ENCODE measurements at places on chromosomes 2 and 18.

DNA sequence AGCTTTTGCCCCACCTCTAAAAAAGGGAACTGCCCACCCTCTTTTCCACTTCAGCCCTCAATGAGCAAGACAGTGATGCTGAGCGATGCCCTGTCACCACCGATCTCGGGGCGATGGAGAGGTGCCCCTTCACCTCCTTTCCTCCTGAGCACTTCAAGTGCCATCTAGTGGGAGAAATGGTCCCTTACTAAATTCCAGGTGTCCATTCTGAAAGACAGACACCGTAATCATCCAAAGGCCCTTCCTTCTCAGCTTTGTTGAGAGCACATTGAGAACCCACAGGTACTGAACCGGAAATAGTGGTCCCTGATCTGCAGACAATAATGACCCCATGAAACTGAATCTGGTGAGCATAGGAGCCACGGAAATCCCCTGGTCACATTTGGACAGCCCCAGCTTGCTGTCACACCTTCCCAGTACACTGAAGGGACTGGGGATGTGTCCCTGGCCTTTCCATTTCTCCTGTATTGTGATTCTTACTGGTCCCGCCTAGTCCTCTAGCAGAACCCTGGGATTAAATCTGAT lies 38.5 kb downstream of the KCTD18 start:
- DNase-seq = peak; percentile 39

- no peak for DNase-seq
These were observed 142.9 kb upstream of the NDUFV2 start for GRCh38 chr18:8959551-8960135.

DNA sequence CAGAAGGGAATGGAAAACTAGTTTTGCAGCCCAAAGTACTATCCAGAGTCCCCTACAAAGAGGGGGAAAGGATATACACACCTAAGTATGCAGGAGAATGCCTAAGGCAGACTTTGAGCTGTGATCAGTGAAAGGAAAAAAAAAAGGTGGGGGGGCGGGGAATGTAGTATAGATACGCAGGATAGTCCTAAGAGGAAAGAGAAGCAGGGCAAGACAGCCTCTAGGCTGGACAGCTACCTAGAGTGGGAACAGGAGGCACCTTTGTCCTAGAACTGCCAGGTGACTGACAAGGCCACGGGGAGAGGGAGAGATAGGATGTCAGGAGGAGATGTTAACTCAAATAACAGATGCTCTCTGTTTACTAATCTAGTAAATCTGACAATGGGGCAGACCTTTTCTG lies 6.0 kb downstream of the REEP1 start:
- no peak for DNase-seq

DNA sequence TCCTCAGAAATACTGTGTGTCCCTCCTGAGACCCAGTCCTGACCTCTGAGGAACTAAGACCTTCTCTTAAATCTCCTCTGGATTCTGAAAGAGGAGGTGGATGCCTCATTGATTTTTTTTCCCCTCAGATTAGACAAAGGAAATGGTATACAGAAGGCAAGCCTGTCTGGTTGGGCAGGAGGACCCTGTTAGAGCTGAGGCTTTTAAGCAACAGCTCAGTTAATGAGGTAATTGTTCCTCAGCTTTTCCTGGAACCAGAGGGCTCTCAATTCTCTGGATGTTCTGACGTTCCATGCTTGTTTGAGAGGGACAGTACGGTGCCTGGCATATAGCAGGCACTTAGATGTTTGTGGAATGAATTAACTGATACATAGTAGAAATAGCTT lies 61.7 kb upstream of the MCFD2 start:
- no peak for DNase-seq

DNA sequence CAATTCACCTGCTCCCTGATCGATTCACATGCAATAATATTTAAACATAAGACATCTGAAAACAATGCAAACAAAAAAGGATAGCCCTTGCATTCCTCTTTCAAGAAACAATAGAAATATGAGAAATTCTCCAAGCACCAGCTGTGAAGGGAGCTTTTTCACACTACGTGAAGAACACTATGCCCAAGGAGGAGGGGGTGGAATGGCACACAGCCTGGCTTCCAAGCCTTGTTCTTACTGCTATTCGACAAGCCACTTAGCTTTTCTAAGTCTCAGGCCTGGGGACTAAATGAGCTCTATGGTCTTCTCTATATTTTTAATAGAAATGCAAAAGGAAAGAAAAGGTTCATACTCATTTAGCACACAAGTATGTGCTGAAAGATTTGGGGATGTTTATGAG lies 92.2 kb upstream of the CHRNA1 start:
- DNase-seq = no peak

GRCh38 chr2:25497918-25498407 lies 156.2 kb upstream of the DNMT3A start:
- DNase-seq = no peak

- no peak for DNase-seq
These were observed 99.1 kb downstream of the EN1 start for GRCh38 chr2:118748245-118748885.

DNA sequence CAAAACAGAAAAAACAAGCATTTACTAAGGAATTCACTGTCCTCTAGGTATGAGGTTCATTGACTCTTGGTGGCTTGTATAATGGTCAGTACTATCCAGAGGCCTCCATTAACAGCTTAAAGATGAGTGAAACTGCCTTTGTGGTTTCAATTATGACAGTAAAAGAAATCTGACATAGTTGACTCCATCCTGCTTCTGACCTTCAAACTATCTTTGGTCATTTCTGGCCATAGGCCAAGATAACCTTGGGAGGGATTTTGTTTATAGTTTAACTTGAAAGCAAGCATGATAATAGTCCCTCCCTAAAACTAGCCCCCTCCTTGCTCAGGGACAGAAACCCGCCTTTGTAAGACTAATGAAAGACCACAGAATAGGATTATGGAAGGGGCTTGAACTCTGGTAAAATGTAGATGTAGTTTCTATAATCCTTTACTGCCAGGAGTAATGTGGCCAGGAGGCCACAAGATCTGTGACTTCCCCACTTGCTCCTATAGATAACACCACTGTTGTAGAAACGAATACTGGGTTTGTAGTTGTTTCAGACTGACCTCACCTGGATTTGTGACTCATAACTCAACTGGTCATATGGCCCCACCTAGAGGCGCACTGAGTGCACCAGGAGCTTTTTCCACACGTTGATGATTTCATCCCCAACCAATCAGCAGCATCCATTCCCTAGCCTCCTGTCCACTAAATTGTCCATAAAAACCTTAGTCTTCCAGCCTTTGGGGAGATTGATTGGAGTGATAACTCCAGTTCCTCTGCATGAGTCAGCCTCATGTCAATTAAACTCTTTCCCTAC lies 8.6 kb upstream of the PLEKHM3 start:
- no peak for DNase-seq

- DNase-seq = peak; percentile 40
These were observed 17.0 kb upstream of the CD8A start for GRCh38 chr2:86807468-86808275.

DNA sequence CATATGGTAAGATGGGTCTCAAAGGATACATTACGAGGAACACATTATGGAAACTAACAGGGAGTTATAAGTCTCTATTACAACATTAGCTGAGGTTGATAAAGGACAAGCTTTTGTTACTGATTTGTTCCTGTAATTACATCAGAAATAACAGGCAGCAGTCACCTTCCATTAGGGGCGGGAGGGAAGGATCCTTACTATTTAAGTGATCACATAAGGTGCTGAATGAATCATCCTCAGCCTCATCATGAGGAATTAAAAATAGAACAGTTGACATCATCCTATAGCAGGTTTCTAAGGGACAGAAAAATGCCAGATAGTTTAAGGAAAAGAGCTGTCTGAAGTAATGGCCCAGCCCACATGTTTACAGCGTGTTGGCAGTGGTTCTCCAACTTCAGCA lies 86.9 kb upstream of the MGAT5 start:
- no peak for DNase-seq

DNA sequence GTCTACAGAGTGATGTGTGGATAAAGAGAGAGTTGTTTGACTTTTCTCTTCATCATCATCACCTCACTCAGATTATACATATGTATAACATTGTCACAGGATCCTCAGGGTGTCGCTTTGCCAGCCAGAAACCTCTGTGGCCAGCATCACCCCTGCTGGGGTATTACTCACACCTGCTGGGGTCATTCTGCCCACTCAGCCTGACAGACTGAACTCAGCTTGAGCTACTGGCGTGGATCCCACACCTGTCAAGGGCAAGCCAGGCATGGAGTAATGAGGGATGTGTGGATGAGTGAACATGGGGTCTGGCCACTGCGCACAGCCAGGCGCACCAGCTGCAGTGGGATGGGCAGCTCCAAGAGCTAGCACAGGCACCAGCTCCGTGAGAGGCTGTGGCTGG lies 870.6 kb downstream of the CBLN2 start:
- no peak for DNase-seq

GRCh38 chr18:47979611-47980200 lies 49.2 kb upstream of the SMAD2 start:
- no peak for DNase-seq

DNA sequence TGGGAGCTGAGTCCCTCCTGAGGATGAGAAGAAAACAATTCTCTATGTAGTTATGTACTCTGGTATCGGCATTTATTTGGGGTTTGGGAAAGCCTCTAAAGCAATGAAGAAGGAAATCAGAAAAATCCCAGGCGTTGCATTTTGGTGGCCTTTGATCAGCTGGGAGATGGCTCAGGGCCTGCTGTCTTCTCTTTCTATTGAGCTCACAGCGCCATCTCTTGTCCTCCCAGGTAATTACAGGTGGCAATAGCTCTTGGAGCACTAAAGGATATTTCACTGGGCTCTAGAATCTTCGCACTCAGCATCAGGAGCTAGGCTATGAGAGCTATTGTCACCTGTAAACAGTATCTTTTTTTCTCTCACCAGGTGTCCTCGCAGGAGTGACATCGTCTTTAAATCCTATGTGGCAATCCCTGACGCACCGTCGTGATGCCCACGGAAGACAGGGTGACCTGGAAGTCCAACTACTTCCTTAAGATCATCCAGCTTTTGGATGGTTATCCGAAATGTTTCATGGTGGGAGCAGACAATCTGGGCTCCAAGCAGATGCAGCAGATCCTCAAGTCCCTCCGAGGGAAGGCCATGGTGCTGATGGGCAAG lies 76.1 kb upstream of the PMAIP1 start:
- peak; percentile 76 for DNase-seq

GRCh38 chr2:235958221-235958930 lies 209.8 kb downstream of the GBX2 start:
- DNase-seq = no peak

- DNase-seq = no peak
These were observed 504.9 kb downstream of the CCDC85A start for GRCh38 chr2:56688661-56689060.

GRCh38 chr2:166147883-166148282 lies 20.1 kb upstream of the SCN1A start:
- no peak for DNase-seq

DNA sequence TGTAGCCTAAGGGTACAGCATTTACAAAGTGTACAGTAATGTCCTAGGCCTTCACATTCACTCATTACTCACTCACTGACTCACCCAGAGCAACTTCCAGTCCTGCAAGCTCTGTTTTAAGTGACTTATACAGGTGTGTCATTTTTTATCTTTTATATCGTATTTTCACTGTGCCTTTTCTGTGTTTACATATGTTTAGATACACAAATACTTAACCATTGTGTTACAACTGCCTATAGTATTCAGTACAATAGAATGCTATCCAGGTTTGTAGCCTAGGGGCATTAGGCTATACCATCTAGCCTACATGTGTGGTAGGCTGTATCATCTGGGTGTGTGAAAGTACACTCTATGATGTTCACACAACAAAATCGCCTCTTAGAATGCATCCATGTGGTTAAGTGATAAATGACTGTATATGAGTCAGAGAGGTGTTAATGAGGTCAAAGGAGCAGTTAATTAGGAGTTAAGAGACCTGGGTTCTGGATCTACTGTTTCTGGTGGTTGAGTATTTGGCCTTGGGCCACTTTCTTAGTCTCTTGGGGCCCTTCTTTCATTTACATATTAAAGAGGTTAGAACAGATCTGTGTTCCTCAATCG lies 149.1 kb downstream of the GREB1L start:
- DNase-seq = no peak

GRCh38 chr2:8611246-8611645 lies 70.6 kb upstream of the ID2 start:
- no peak for DNase-seq

- DNase-seq = no peak
These were observed 160.9 kb downstream of the ZEB2 start for GRCh38 chr2:144358979-144359541.

DNA sequence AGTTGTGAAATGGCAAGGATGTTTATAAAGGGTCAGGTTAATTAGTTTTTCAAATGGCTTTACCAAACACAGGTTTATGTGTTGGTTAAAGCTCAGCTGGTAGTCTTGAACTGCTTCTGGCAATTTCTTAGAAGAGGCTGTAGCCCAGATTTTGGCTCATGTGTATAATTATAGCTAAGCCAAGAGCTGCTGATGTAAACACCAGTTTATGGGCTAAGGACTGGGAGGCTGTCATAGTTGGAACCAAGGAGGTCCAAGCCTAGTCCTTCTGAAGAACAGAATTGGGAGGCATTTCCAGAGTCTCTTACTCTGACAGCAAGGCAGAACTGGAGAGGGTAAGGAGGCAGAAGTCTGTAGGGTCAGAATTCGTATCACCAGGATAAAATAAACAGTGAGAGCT lies 25.4 kb downstream of the UBE2E3 start:
- DNase-seq = no peak

GRCh38 chr2:101127319-101128056 lies 23.7 kb downstream of the TBC1D8 start:
- no peak for DNase-seq

DNA sequence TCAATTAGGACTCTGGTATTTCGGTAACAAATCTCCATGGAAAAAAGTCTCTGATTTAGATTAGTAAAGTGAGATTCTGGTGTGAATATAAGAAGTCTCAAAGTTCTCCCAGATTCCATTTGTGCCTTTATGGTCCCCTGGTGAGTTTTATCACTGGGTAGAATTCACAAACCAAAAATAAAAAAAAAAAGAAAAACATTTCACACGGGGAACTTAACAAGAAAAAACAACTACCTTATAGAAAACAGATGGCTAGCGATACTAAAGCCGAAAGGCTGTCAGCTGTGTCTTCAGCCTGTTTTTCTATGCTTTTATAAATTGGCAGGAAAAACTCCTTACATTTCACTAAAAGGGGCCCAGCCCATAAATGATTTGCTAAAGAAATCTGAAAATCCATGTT lies 50.6 kb downstream of the COL5A2 start:
- DNase-seq = no peak

DNA sequence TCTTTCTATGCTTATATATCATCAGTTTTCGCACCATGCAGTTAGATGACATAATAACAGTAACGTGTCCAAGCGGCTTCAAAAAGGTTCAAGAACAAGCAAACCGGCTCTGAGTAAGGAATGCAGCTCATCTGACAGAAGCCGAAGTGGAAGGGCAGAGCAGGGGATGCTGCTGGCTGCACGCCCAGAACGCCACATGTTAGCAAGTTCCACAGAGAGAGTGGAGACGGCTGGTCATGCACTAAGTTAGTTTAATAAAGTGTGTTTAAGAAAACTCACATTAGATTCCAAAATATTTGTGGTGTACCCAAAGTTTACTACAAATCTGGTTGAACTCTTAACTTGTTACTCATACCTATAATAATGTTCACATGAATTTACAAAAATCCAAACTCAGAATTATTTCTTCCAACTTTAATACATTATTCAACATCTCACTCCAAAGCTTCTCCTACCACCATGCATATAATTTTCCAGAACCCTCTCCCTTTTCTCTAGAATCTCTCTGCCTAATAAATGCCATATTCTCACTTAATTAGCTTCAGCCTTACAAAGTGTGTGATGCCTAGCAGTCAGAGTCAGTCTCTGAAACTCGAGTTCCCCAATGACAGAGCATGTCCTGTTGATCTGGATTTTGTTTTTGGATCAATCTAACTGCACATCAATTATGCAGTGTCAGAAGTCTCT lies 170.0 kb downstream of the DNAH7 start:
- DNase-seq = peak; percentile 91

- no peak for DNase-seq
These were observed 126.6 kb downstream of the BCL11A start for GRCh38 chr2:60426880-60427279.
